Mononuclear cell (primary cell): ENCODE measurements at places on chromosomes 12 and 14. TPM values are rescaled to one million over a fixed set of nuclear protein-coding genes. Genes with fewer than 3 reads are reported as not detected.

Gene ATXN7L3B
- 42.2 TPM for total RNA-seq

Gene POTEG
- total RNA-seq, result not detected

Gene APOLD1
- 1.8 TPM for total RNA-seq

Gene TOMM20L
- total RNA-seq, result 1.9 TPM

Gene GPRC5D
- total RNA-seq, result 0.31 TPM

Gene AKAP6
- 5.6 TPM for total RNA-seq

Gene EFS
- not detected for total RNA-seq

Gene FAM181A
- not detected for total RNA-seq

Gene PTPRQ
- total RNA-seq, result not detected

Gene CD69
- 2,627 TPM for total RNA-seq

Gene MYO1H
- under 0.01 TPM for total RNA-seq

Gene KRT82
- total RNA-seq, result not detected

Gene NRL
- total RNA-seq, result 1.2 TPM

Gene GPATCH2L
- total RNA-seq, result 128 TPM

Gene CDH24
- total RNA-seq, result 0.63 TPM

Gene GNB3
- total RNA-seq, result 0.21 TPM

Gene CLEC1A
- 0.10 TPM for total RNA-seq

Gene GLIPR1L1
- total RNA-seq, result not detected

Gene TAS2R14
- 1.2 TPM for total RNA-seq

Gene SPTB
- total RNA-seq, result 1.5 TPM

Gene ITGB7
- 49.8 TPM for total RNA-seq

Gene ARHGDIB
- 1,170 TPM for total RNA-seq

Gene MBD6
- total RNA-seq, result 10.6 TPM

Gene TOGARAM1
- total RNA-seq, result 19.1 TPM

Gene ATP5MC2
- total RNA-seq, result 149 TPM

Gene STYK1
- total RNA-seq, result 0.10 TPM

Gene SH2B3
- total RNA-seq, result 137 TPM

Gene KRT85
- not detected for total RNA-seq

Gene RTN1
- total RNA-seq, result 8.0 TPM

Gene PMCH
- not detected for total RNA-seq

Gene ATXN3
- total RNA-seq, result 35.6 TPM

Gene GALC
- 28.0 TPM for total RNA-seq

Gene DNAJC22
- total RNA-seq, result not detected

Gene ADCY4
- total RNA-seq, result 2.3 TPM

Gene KRT83
- total RNA-seq, result not detected

Gene IL26
- total RNA-seq, result 0.21 TPM

Gene LMNTD1
- not detected for total RNA-seq

Gene TULP3
- 4.4 TPM for total RNA-seq

Gene NGB
- total RNA-seq, result not detected

Gene PDE3A
- total RNA-seq, result 1.3 TPM

Gene VDR
- total RNA-seq, result 6.0 TPM

Gene CLSTN3
- total RNA-seq, result 13.0 TPM

Gene WDR20
- total RNA-seq, result 30.0 TPM

Gene KLRK1
- total RNA-seq, result 41.9 TPM

Gene ERBB3
- total RNA-seq, result 1.4 TPM

Gene SOAT2
- total RNA-seq, result 0.21 TPM

Gene KRT77
- total RNA-seq, result not detected

Gene PLEKHH1
- total RNA-seq, result not detected
